ENCODE measurements at places on chromosomes 7 and 10. TPM values are rescaled to one million over a fixed set of nuclear protein-coding genes. Genes with fewer than 3 reads are reported as not detected.

PGAM2 gene
- 0.37 TPM for total RNA-seq

CALY gene
- not detected for total RNA-seq

GPER1 gene
- total RNA-seq = 8.5 TPM

RPEL1 gene
- 0.37 TPM for total RNA-seq

GPR158 gene
- 0.20 TPM for total RNA-seq

RAB19 gene
- not detected for total RNA-seq

SPDYE8 gene
- not detected for total RNA-seq

HOXA13 gene
- 0.37 TPM for total RNA-seq

HELLS gene
- total RNA-seq = 32.0 TPM

ZNF488 gene
- total RNA-seq = under 0.01 TPM

SEC61A2 gene
- 11.0 TPM for total RNA-seq

FFAR4 gene
- not detected for total RNA-seq
